ENCODE measurements at places on chromosomes 11 and 22.

DNA sequence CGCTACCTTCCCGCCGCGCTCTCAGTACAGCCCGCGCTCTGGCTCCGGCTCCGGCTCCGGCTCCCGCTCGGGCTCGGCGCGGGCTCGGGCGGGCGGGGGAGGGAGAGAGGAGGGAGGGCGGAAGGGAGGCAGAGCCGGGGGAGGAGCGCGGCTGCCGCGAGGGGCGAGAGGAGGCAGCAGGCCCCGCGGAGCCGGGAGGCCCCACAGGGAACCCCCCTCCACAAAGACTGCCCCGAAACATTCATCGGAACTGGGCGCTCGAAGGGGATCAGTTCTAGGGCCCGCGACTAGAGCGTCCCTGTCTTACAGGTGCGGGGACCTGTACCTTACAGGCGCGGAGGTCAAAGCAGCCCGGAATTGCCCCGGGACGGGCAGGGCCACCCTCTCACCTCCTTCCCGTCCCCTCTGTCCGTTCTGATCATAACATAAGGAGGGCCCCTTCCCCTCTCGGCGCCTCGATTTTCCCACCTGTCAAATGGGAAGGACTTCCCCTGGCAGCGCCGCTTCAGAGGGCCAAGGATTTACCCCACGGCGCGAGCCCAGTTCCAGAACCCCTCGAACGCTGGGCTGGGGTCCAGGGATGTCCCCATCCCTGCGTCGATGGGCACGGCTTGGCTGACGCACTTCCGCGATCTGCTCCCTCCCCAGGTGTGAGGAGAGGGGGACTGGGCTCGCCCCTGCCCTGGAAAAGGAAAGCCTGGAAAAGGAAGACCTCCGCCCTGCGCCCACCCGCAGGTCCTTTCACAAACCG, at the start of gene SHISA8:
TSS of gene SHISA8 (minus strand) at position 40 of the 751 bp plus-strand sequence. CDS start 407 bp downstream, outside the sequence.
- no peak for DNase-seq

DNA sequence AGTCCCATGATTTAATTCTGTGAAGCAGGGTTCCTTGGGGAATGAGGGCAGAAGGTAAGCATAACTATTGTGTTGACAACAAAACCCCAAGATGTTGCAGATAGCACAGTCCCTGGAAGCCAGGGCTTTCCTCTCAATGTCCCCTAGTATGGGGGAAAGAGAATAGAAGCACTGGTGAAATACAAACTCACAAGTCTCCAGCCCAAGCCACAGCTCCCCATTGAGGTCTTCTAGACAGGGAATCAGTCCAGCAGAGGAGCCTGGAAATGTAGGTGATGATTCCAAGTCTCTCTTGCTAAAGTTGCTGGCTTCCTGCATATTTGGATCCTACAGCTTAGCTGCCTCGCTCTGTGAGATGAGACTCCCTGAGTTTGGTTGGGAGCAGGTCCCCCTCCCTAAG, 31.7 kb upstream of the DRD2 start:
- DNase-seq: no peak

- DNase-seq: no peak
Observed at GRCh38 chr11:85029964-85030363, 597.2 kb downstream of the DLG2 start.

DNA sequence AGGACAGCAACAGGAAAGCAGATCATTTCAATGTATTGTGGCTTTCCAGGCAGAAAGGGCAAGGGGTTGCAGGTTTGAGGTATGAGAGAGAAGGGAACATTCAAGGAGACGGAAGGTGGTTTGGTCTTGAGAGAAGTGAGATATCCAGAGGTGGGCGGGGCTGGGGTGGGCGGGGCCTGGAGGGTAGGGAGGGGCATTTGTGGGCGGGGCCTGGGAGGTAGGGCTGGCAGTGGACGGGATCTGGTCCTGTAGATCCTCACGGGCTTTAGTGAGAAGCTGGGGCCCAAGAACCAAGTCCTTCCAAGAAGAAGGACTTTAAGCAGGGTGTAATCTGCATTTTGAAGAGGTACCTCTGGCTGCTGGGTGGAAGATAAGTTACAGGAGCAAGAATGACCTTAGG, 199.2 kb downstream of the MN1 start:
- no peak for DNase-seq

- DNase-seq: peak; percentile 79
Observed at GRCh38 chr22:27135031-27135981, 477.9 kb downstream of the MIAT start.

DNA sequence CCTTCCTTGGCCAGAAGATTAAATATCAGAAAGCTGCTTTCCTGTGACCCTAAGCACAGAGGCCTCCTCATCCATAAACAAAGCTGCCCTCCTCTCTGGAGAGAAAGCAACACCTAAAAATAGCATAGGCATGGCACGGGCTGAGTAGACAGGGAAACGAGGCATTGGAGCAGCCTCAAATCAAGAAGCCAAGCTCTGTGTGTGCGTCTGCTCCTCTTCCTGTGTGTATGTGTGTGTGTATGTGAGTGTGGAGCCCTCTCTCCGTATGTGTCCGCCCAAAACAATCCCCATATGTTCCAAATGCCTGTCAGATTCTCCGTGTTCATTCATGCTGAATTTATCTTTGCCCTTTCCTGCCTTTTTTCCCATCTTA, 24.0 kb downstream of the KCNJ5 start:
- no peak for DNase-seq

DNA sequence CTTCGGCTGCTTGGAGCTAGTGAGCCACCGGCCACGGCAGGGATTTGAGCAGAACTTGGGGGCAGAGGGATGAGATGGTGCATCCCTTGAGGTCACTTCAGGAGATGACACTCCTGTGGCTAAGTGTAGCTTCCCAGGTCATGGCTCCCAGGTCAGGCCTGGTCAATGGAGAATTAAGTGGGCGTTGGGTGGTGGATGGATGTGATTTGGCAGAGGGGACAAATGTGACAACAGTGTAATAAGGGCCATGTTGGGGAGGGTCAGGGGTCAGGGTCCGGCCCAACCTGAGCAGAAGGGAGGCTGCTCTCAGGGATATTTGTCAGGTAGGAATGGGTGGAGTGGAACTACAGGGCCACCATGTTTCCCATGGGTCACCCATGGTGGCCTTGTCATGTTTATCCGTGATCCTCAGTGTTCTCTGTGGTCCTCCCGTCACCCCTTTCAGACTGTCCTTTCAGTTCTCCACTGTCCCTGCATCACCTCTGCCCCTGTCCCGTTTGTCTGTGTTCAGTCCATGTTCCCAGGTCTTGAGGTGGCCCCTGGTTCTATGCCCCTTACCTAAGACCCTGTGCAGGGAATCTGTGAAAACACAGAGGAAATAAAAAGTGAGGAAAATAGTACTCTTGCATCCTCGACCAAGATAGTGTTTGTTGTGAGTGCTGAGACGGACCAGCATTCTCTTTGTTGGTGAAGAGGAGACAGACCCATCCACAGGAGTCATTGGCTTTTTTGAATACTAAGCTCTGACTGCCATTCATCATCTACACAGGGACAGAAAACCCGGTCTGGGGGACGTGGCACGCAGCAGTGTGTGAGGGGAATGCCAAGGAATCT, 6.1 kb downstream of the SLC25A1 start:
- DNase-seq: no peak

GRCh38 chr11:114137838-114138237, 78.3 kb downstream of the ZBTB16 start:
- DNase-seq: no peak

GRCh38 chr11:103806130-103806895, 230.1 kb upstream of the DDI1 start:
- peak; percentile 6 for DNase-seq

DNA sequence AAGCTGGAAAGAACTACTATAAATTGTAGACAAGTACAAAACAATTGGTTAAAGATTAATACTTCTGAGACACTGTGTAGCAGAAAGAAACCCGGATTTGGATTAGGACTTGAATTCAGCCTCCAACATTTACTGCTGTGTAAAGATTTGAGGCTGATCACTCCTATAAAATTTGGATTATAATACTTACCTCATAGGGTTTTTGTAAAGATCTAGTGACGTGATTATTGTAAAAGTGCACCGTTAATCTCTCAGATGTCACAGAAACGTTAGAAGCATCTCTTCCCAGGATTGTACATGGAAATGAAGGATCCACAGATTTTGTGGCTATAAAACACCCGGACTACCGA, 323 bp upstream of the HIKESHI start:
- no peak for DNase-seq

- DNase-seq: no peak
Observed at GRCh38 chr11:105935791-105936190, 86.2 kb downstream of the MSANTD4 start.

Data from hepatic stellate cell (primary cell).